Effector memory CD4-positive, alpha-beta T cell (primary cell): ENCODE measurements at places on chromosomes 3 and 15.
A peak's percentile ranks its signal among the peaks of the same experiment; 100 is the strongest.

DNA sequence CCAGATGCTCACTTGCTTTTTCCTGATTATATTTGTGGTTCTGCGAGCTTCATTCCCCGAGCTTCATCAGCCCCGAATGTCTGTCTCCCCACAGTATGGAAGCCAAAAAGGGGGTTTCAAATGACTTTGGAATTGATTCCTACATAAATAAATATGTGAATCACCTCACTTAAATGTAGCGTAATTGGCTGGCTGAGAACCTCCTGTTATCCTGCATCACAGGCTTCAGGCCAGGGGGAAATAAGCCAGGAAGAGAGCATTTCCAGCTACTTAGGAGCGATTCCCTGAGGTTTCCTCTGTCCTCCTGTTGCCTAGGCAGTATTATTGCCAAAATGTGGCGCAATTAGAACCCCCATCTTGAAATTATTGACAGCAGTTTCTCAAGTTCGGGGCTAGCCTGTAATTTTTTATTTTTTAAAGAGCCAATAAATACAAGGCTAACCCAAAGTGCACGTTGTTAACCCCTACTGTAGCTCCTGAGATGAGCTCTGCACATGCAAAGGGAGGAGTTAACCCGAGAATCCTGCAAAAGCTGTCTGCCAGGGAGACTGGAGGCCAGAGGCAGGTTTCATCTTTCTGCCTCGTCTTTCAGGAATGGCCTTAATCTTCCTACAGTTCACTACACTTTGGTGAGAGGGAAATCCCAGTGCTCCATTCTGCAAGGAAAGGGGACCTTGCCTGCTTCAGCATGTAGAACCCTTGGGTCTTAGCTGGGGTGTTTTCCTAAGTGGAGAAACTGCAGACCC, 148.2 kb downstream of the ADAMTS9 start:
- H3K27me3 ChIP-seq, result no peaks in the 10 kb centered on the region
- no peak overlapping the region for H3K4me3 ChIP-seq
- no peaks in the 10 kb centered on the region for H3K36me3 ChIP-seq
- no peaks in the 10 kb centered on the region for H3K4me1 ChIP-seq
- H3K27ac ChIP-seq, result no peak overlapping the region
- DNase-seq, result no peak

DNA sequence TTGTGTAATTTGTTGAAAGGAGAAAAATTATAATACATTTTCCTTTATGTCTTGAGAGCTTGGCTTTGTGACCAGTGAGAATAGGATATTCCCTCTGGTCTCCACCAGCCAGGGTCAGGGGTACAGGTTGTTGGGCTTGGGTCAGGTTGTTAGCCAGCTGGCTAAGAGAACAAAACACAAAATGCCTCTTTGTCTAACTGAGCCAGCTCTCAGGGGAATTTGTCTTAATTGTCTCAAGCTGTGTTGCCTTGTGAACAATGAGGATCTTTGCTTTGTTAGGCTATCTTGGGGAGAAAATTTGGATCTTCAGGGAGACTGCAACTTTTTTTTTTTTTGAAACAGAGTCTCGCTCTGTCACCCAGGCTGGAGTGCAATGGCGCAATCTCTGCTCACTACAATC, 17.7 kb upstream of the GK5 start:
- H3K27me3 ChIP-seq, result peaks cover 5% of the 10 kb centered on the region
- H3K4me1 ChIP-seq, result no peaks in the 10 kb centered on the region
- no peak overlapping the region for H3K4me3 ChIP-seq
- H3K27ac ChIP-seq, result no peak overlapping the region
- DNase-seq, result no peak

GRCh38 chr3:107523289-107523538, 452 bp downstream of the BBX start:
- H3K4me3 ChIP-seq, result peak overlapping the region; percentile 98
- H3K27me3 ChIP-seq, result no peaks in the 10 kb centered on the region
- H3K36me3 ChIP-seq, result no peaks in the 10 kb centered on the region
- no peak for DNase-seq

GRCh38 chr3:4413467-4413866, 53.6 kb downstream of the SUMF1 start:
- DNase-seq, result no peak
- no peak overlapping the region for H3K4me3 ChIP-seq
- no peak overlapping the region for H3K27ac ChIP-seq
- peaks cover 20% of the 10 kb centered on the region for H3K36me3 ChIP-seq
- H3K27me3 ChIP-seq, result no peaks in the 10 kb centered on the region
- no peaks in the 10 kb centered on the region for H3K4me1 ChIP-seq

- peaks cover 13% of the 10 kb centered on the region for H3K4me1 ChIP-seq
- H3K27ac ChIP-seq, result no peak overlapping the region
- no peaks in the 10 kb centered on the region for H3K36me3 ChIP-seq
- DNase-seq, result no peak
- H3K4me3 ChIP-seq, result peak overlapping the region; percentile 35
Observed at GRCh38 chr3:50155491-50155878, 361 bp downstream of the SEMA3F start.

GRCh38 chr15:75775296-75776064, 62.8 kb upstream of the CSPG4 start:
- no peaks in the 10 kb centered on the region for H3K27me3 ChIP-seq
- H3K27ac ChIP-seq, result no peak overlapping the region
- no peaks in the 10 kb centered on the region for H3K36me3 ChIP-seq
- H3K4me1 ChIP-seq, result no peaks in the 10 kb centered on the region

DNA sequence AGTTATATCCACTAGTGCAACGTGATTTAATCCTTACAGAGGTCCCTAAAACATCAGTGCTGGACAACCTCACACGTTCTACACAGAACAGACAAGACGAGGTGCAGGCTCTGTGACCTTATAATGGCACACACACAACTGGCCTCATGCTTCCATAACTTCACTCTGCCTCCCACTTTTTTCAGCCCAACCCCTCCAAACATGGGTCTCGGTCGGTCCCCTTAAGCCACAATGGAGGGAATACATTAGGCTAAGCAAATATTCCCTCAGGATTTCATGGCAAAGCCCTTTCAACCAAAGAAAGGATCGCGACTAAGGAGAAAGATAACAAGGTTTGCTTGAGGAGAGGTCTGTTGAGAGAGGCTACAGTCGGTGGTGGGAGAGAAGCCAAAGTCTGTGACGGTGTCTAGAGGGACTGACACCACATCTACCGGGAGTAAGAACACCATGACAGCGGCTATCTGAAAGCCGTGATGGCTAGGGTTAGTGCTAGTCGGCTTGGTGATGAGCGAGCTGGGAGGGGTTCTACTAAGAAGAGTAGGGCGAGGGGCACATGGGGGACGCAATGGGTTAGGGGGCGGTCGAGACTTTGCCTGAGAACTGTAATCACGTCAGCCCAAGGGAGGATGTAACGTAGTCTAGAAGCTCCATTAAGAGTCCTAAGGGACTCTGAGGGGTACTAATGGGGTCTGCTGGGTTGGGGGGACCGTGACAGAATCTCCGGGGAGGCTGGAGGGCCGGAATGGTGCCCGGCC, 1.0 kb downstream of the MYO9A start:
- H3K4me1 ChIP-seq, result peaks cover 5% of the 10 kb centered on the region
- no peaks in the 10 kb centered on the region for H3K36me3 ChIP-seq
- no peak for DNase-seq
- H3K27ac ChIP-seq, result peak overlapping the region; percentile 60
- peak overlapping the region; percentile 92 for H3K4me3 ChIP-seq

DNA sequence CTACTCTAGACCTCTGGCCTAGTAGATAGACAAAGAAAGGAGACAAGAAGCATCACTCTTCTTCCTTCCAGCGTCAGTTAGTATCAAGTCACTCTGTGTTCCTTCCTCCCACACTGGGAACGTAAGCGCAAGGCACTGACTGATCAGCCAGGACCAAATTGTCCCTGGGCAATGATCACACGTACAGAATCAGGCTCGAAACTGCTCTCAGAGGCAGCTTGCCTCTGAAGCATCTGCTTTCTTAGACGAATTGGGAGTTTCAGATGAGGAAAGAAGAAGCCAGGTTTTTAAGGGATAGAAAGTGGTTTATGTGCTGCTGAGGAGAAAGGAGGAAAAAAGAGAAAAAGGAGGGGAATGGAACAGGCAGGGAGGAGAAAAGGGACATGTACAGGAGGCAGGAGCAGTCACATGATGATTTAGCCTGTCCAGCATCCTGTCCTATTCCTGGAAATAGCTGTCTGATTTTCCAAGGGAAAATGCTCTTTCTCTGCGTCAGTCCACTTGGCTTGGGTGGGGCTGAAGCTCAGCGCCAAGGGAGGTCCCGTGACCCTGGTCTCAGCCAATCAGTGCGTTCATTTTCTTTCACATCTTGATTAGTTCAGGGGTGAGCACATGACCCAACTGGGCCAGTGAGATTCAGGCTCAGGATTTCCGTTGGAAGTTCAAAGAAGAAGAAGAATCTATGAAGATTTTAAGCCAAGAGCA, 102.0 kb upstream of the PRICKLE2 start:
- H3K4me1 ChIP-seq, result no peaks in the 10 kb centered on the region
- no peak for DNase-seq
- H3K27me3 ChIP-seq, result no peaks in the 10 kb centered on the region
- H3K4me3 ChIP-seq, result no peak overlapping the region
- H3K36me3 ChIP-seq, result no peaks in the 10 kb centered on the region

- H3K27me3 ChIP-seq, result no peaks in the 10 kb centered on the region
- no peaks in the 10 kb centered on the region for H3K36me3 ChIP-seq
- DNase-seq, result no peak
- peaks cover 9% of the 10 kb centered on the region for H3K4me1 ChIP-seq
- H3K27ac ChIP-seq, result no peak overlapping the region
Observed at GRCh38 chr15:45630917-45631691, 3.7 kb upstream of the SQOR start.

DNA sequence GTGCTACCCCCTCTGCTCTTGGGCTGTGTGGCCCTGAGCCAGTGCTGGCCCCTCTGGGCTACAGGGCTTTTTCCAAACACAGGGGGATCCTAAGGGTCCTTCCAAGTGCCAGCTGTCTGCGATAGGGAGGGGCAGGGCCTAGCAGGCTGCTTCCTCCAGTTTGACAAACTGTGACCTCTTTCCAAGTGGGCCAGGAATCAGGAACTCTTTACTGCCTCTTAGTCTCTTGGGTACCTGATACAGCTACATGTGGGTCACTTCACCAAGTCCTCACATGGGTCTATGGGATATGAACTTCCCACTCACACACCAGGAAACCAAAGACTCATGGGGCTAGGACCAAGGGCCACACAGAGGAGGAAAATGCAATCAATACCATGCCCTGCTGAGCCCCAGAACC, 25.4 kb downstream of the SEC61A1 start:
- peaks cover 5% of the 10 kb centered on the region for H3K27me3 ChIP-seq
- no peak for DNase-seq
- no peak overlapping the region for H3K27ac ChIP-seq
- H3K4me3 ChIP-seq, result no peak overlapping the region

DNA sequence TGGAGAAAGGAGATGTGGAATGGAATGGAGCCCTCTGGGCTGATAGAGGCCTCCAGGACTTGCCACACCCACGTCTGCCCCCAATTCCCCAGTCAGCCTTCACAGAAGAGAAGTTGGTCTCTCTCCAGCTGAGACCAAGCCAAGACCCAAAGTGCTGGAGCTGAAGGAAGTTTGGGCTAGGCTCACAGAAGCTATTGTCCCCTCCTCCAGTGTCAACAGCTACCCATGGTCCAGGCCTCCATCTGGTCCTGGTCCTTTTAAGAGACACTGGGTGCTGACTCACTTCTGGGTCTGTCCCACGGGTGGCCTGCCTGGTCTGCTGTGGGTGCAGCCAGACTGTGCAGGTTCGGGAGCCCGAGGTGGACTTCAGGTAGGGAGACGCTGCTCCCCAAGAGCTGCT, 179.8 kb downstream of the APBA2 start:
- no peak overlapping the region for H3K27ac ChIP-seq
- no peaks in the 10 kb centered on the region for H3K4me1 ChIP-seq
- H3K36me3 ChIP-seq, result no peaks in the 10 kb centered on the region
- H3K4me3 ChIP-seq, result no peak overlapping the region
- no peak for DNase-seq

DNA sequence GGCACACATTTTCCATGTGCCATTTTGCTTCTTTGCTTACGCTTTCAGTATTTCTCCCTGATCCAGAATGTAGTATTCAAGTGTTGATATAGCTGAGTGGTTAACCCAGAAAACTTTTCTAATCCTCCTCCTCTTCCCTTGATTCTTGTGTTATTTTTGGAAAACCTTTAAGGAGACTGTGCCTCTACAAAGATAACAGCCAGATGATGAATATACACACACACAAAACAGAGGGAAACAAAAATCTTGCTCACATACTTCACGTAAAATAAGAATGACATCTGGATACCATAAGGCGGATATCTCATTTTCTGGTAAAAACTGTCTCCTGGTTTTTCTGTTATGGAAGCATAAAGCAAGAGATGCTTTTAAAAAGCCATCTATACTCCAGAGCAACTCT, 295.8 kb upstream of the THBS1 start:
- no peaks in the 10 kb centered on the region for H3K4me1 ChIP-seq
- DNase-seq, result no peak
- no peak overlapping the region for H3K4me3 ChIP-seq
- H3K27me3 ChIP-seq, result peaks cover 10% of the 10 kb centered on the region

- H3K27me3 ChIP-seq, result no peaks in the 10 kb centered on the region
- H3K4me1 ChIP-seq, result no peaks in the 10 kb centered on the region
Observed at GRCh38 chr3:66001626-66002025, 37.1 kb downstream of the MAGI1 start.

GRCh38 chr3:59709702-59710553, 660.1 kb upstream of the CFAP20DC start:
- no peaks in the 10 kb centered on the region for H3K27me3 ChIP-seq
- DNase-seq, result no peak
- H3K27ac ChIP-seq, result no peak overlapping the region
- H3K4me1 ChIP-seq, result peaks cover 9% of the 10 kb centered on the region

DNA sequence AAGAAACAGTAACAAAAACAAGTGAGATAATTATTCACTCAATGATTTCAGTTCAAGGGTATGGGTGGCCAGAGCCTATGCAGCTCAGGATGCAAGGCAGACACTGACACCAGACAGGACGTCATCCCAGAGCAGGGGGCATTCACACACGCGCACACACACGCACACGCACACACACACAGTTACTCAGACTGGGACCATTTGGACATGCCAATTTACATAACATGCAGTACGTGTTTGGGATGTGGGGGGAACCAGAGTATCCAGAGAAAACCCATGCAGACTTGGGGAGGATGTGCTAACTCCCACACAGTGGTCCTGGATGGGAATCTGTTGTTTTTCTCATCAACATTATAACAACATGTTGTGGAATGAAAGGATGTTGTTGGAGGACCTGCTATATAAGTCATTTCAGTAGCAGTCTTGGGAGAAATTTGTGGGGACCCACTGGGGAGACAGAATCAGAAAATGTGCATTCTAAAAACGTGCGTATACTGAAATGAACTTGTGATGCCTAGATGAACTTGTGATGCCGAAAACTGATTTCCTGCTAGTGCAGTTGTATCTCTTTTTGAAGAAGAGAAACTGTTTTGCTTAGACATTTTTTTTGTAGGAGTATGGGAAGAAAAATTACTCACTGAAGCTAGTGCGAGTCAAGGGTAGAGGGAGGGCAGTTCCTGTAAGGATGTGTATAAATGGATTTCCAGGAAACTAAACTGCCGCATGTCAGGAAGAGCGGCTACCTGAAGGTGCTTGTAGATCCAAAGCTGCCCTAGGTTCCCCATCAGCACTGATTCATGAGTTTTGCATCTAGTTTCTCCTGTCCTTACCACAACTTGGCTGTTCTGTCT, 25.2 kb downstream of the CD200 start:
- DNase-seq, result peak; percentile 25
- H3K4me1 ChIP-seq, result peaks cover 6% of the 10 kb centered on the region
- no peaks in the 10 kb centered on the region for H3K27me3 ChIP-seq
